HepG2 (cell line): ENCODE measurements at places on chromosomes 7 and 10. TPM values are rescaled to one million over a fixed set of nuclear protein-coding genes. Genes with fewer than 3 reads are reported as not detected.
A peak's percentile ranks its signal among the peaks of the same experiment; 100 is the strongest.

GRCh38 chr10:62734781-62735463, 69.6 kb upstream of the ADO start:
- DNase-seq = no peak

DNA sequence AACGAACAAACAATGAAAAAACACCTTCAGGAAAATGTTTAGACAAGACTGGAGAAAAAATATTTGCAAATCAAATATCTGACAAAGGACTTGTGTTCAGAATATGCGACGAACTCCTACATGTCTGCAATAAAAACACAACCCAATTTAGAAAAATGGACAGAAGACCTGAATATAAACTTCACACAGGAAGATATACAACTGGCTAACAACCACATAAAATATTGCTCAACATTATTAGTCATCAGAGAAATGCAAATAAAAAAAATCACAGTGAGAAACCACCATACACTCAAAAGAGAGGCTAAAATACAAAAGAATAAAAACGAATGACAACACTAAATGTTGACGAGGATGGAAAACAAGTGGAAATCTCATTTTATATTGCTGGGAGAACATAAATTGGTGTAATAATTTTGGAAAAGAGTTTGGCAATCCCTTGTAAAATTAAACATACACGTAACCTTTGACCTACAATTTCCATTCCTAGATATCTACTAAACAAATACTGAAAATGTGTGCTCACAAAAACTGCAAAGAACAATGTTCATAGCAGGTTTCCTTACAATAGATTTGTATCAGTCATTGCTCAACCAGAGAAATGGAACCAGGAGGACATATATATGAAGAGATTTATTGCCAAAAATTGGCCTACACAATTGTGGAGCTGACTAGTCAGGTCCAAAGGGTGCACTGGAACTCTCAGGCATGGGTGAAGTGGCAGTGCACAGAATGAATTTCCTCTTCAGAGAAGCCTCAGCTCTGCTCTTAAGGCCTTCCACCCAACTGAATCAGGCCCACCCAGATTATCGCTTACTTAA, 82.9 kb upstream of the OGDHL start:
- DNase-seq = peak; percentile 20

GRCh38 chr10:15320522-15321203, 50.4 kb downstream of the FAM171A1 start:
- no peak for DNase-seq

CRTAC1 gene
- total RNA-seq = not detected in 2 replicates

DNA sequence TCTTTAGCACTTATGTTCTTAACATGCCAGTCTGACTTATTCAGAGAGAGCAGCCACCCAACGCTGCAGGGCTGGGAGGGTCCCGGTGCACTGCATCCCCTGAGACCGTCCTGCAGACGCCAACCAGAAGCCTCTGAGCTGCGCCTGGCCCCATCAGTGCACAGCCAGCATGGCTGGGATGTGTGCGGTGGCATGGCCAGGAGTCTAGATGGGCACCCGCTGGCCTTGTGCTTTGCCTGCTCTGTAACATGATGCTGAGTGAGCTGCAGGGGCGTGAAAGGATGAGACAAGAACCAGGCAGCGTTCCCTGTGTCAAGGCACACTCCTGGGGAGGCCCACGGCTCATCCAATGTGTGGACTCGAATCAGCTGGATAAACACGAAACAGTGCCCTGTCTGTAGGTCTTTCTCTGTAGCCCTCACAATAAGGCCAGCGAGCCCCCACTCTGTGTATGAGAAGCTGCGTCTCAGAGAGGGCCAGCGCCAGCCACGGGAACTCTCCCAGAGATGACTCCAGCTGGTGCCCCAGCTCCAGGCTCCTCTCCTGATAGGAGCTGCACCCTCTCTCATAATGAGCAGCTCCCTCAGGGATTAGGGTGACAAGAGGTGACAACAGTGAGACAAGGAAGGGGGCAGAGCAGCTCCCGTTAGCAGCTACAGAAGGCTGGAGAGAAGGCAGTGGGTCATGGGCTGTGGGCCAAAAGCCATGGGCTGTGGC, 96.8 kb downstream of the TNS3 start:
- DNase-seq = no peak

IFIT2 gene
- 0.15 and 0.27 TPM in 2 replicates for total RNA-seq

DNA sequence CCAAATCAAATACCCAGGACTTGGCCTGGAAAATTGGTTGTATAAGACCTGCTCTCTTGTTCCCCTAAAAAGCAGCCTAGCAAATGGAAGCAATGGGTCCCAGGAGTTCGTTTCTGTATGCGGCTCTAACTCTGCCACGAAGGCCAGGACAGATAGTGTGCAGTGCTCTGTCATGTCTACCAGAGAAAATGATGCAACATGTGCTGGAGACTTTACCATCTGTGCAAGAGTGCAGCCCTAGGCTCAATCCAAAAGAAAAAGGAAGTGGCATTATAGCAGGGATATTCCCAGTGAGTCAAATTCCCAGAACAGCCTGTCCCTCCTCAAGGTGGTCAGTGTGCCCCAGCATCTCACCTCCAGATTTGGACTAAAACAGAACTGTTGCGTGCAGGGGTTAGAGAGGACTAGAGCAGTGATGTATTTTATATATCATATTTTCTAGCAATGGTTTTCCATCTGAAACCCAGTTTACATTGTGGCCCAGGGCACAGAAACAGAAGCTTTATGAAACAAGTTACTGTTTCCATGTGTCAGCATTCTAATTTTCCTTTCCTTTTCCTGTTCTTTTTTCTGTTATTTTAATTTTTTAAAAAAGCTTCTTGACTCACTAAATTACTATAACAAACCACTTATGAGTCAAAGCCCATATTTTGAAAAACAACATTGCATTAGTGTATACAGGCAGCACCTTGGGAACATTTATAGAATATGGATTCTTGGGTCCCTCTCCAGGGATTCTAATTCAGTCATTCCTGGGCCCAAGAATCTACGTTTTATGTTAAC, 311.2 kb downstream of the RNLS start:
- DNase-seq = no peak

DNA sequence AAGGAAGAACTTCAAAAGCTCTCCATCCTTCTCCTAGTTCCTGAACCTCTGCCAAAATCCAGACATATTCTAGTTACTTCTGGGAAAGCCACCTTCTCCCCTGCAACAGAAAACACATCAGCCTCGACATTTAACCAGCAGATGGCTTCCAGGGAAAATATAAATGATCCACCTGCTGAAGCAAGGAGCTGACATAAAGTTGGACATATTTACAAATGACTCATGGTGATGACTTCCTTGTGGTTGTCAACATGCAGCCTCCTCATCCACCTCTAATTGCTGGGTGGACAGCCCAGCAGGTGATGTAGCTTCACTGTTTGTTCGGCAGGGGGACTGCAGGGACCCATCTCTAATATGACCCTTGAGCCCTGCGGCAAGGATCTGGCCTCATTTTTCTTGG, 266.0 kb downstream of the C7orf25 start:
- no peak for DNase-seq

- no peak for DNase-seq
Measured at GRCh38 chr10:119217991-119218490, 10.7 kb downstream of the GRK5 start.

ZPBP gene
- not detected in 2 replicates for total RNA-seq

DNA sequence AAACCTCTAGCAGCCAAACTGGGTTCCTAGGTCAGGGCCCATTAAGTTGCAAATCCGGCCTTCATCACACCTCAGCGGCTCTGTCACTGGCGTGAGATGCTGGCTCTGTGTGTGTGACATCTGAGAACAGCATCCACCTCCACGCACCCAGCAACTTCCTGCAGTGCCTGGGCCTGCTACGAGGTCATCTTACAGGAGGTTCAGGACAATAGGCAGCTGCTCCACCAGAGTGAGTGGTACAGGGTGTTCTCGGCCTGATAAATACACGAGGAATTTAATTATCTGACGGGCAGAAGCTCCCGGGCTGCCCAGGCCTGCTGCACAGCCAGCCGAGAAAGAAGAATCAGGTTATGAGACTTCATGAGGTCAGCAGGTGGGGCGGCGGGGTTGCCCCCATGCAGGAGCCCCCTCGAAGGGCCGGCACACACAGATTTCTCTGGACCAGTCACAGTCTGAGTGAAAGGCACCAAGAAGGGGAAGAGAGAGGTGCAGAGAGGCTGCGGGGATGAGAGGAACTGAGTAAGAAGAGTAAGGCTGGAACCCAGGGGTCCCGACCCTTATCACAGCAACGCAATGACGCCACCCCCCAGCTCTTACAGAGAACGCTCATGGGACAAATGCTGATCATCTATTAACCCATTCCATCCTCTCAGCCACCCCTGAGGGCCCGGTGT, 49.3 kb downstream of the CALML3 start:
- DNase-seq = no peak

OR2A42 gene
- total RNA-seq = not detected in 2 replicates

IQUB gene
- total RNA-seq = 0.07 and 0.31 TPM in 2 replicates

GGCT gene
- 78.3 and 100 TPM in 2 replicates for total RNA-seq

- no peak for DNase-seq
Measured at GRCh38 chr10:31897506-31897905, 31.1 kb downstream of the ARHGAP12 start.

- no peak for DNase-seq
Measured at GRCh38 chr10:100045592-100045991, 35.8 kb upstream of the DNMBP start.

GNGT1 gene
- not detected in 2 replicates for total RNA-seq

- no peak for DNase-seq
Measured at GRCh38 chr7:87347207-87347606, 1.7 kb downstream of the CROT start.

GRCh38 chr10:103466734-103467133, 8.0 kb upstream of the CALHM1 start:
- no peak for DNase-seq

GRCh38 chr7:8491544-8492489, 58.4 kb downstream of the NXPH1 start:
- DNase-seq = no peak

DNA sequence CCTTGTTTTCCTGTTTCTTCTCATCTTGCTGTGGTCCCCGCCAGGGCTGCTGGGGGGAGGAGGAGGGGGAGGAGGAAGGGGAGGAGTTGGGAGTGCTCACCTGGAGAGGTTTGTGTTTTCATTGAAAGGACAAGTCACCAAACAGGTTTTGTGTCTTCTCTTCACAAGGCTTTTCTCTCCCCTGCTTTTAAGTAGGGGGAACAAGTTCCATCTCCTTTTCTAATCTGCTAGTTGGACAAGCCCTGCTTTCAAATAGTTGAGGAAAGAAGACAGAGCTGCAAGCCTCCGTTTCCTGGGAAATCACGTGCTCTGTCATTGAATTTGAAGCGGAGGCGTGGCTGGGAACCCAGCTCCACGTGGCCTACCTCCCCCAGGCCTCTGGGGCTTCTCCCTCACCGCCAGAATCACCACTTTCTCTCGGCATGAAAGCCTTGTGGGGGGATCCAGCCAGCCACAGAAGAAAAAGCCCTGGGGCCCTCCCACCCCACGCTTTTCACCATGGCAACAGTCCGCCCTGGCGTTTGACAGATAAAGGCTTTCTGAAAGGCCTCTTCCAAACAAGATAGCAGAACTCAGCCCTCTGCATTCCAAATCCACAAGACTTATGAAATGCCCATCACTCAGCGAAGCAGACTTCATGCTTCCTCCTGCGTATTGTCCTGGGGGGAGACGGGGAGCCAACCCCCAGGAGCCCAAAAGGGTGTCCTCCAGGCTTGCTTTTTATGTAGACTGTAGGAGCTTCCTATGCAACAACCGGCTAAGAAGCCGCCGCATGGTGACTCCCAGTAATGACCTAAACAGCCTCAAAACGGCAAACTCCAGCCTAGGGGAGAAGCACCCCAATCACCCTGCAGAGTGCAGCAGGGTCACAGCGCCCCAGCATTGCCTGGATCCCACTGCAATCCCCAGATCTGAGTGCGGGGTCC, 51.7 kb downstream of the PROSER2 start:
- peak; percentile 80 for DNase-seq

GRCh38 chr7:102069931-102070629, 216.6 kb upstream of the SH2B2 start:
- no peak for DNase-seq

EMX2 gene
- total RNA-seq = not detected in 2 replicates
